ENCODE measurements at places on chromosomes 3 and 15.

DNA sequence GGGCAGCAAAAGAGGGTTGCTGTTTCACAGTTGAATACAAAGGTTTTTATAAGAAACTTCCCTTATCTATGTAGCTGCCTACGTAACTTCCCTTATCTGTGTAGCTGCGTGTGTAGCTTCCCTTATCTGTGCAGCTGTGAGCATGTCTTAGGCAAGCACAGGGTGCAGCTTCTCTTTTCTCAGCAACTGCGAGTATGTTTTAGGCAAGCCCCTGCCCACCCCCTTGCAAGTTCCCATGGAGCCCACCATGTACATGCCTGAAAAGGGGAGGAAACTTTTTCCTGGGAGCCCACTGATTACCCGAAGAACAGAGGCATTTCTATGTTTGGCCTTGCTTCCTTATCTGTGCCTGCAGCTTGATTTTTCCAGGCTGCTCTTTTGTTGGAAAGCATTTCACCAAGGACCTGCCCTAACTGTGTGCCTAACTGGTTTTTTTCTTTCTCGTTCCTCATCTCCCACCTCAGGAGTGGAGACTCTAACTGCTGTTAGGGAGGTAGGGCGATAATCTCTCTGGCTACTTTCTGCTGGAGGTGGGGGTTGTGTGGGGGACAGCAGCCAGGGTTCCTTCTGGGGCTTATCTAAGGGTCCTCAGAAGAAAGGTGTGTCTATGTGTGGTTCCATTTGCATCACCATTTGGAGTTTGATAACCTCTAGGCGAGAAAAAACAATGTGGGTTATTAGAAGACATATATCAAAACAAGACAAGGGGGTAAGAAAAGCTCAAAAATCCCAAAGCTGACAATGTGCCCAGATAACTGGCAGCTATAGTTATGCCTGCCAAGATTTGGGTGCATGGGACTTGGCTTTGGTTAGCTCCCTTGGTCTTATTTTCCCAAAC, 26.0 kb downstream of the SORD start:
- no peak overlapping the region for H3K4me3 ChIP-seq
- no peaks in the 10 kb centered on the region for H3K36me3 ChIP-seq
- no peaks in the 10 kb centered on the region for H3K4me1 ChIP-seq
- no peak for DNase-seq
- no peaks in the 10 kb centered on the region for H3K27me3 ChIP-seq

DNA sequence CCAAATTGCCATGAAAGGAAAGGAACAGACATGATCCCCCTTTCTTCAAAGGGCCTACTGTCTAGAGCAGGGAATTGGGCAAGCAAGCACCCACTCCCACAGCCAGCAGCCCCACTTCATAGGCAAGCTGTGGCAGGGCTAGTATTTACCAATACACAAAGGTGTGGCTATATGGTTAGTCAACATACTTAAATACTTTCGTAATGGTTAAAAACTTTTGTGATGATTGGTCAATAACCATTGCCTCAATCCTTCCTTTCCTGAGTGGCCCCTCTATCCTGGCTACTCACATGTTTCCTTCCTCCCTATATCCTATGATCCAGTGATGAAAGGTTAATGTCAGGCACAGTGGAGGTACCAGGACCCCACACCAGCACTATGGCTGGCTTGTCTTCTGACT, 30.1 kb upstream of the ARL8B start:
- H3K27me3 ChIP-seq, result no peaks in the 10 kb centered on the region
- no peak overlapping the region for H3K4me3 ChIP-seq
- H3K36me3 ChIP-seq, result no peaks in the 10 kb centered on the region
- no peak overlapping the region for H3K27ac ChIP-seq
- peaks cover 6% of the 10 kb centered on the region for H3K4me1 ChIP-seq
- DNase-seq, result peak; percentile 28

DNA sequence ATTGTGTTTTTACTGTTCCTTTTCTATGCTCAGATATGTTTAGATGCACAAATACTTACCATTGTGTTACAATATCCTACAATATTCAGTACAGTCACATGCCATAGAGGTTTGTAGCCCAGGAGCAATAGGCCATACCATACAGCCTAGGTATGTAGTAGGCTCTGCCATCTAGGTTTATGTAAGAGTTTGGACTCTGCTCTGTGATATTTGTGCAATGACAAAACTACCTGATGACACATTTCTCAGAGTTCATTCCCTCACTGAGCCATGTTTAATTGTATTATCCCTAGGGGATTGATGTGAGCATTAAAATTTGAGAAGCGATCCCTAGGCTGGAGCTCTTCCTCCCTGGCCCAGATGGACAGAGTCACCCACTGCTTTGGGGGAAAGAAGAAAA, 270.0 kb upstream of the PROK2 start:
- no peaks in the 10 kb centered on the region for H3K4me1 ChIP-seq
- no peak overlapping the region for H3K4me3 ChIP-seq
- H3K36me3 ChIP-seq, result no peaks in the 10 kb centered on the region
- H3K27me3 ChIP-seq, result no peaks in the 10 kb centered on the region
- H3K27ac ChIP-seq, result no peak overlapping the region

DNA sequence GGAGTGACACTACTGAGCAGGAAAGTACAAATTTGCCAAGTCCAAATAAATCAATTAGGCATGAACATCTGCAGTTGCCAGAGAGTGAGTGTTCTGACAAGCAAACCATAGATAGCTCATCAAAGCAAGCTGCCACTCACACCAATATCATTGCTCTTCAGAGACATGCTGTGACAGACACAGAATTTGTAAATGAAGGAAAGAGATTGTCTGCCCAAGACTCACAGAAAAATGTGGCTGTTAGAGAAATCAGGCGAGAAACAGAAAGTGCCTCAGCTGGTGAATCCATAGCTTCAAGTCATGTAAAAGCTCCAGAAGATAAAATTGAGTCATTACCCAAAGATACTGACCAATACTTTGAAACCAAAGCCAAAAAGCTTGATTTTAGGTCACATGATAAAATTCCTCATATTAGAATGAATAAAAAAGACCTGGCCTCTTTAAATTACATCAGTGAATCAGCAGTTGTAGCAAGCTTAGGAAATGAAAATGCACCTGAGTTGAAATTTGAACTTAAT, 50.8 kb downstream of the CRYBG3 start:
- no peak for DNase-seq
- H3K4me1 ChIP-seq, result no peaks in the 10 kb centered on the region
- H3K4me3 ChIP-seq, result no peak overlapping the region
- no peak overlapping the region for H3K27ac ChIP-seq
- H3K36me3 ChIP-seq, result peaks cover 8% of the 10 kb centered on the region
- H3K27me3 ChIP-seq, result no peaks in the 10 kb centered on the region

DNA sequence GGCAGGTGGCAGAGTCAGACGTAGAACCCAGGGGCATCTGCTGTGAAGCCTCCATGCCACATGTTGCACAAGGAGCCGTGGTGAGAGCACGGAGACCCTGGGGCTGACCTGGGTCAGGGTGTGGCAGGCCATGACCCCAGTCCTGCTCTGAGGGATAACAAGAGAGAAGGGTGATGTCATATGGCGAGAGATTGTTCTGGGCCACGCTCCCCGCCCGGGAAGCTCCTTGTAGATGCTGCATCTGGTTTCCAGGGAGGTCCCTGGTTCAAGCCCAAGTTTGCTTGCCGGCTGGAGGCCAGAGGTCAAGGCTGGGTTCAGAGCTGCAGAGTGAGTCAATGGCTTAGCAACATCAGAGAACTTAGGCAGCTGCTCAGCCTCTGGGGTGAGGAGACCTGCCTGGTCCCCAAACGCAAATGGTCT, 17.3 kb downstream of the FGD5 start:
- H3K27me3 ChIP-seq, result no peaks in the 10 kb centered on the region
- peaks cover 22% of the 10 kb centered on the region for H3K4me1 ChIP-seq
- H3K4me3 ChIP-seq, result no peak overlapping the region
- DNase-seq, result peak; percentile 37
- H3K27ac ChIP-seq, result peak overlapping the region; percentile 3
- H3K36me3 ChIP-seq, result no peaks in the 10 kb centered on the region
